Foreskin fibroblast (primary cell): ENCODE measurements at places on chromosomes 2 and 18.

- DNase-seq = no peak
Measured at GRCh38 chr2:20665243-20666004, 1.5 kb upstream of the GDF7 start.

DNA sequence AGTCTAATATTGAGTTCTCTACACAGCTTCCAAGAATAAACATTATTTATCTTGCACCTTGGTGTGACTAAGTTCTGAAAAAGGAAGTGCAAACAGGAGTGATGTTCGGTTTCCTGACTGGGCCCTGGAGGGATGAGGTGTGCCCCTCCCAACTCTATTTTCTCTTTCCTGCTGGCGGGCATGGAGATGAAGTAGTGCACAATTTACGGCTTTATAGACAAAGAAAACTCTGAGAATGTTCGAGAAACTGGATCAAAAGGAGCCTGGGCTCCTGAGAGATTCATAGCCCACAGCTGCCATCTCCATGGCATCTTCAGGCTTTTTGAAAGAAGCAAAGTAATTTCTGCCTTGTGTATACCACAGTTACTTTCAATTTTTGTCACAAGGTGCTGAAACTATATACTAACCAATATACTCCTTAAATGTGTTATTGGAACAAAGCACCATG, 22.3 kb downstream of the LRATD1 start:
- no peak for DNase-seq

DNA sequence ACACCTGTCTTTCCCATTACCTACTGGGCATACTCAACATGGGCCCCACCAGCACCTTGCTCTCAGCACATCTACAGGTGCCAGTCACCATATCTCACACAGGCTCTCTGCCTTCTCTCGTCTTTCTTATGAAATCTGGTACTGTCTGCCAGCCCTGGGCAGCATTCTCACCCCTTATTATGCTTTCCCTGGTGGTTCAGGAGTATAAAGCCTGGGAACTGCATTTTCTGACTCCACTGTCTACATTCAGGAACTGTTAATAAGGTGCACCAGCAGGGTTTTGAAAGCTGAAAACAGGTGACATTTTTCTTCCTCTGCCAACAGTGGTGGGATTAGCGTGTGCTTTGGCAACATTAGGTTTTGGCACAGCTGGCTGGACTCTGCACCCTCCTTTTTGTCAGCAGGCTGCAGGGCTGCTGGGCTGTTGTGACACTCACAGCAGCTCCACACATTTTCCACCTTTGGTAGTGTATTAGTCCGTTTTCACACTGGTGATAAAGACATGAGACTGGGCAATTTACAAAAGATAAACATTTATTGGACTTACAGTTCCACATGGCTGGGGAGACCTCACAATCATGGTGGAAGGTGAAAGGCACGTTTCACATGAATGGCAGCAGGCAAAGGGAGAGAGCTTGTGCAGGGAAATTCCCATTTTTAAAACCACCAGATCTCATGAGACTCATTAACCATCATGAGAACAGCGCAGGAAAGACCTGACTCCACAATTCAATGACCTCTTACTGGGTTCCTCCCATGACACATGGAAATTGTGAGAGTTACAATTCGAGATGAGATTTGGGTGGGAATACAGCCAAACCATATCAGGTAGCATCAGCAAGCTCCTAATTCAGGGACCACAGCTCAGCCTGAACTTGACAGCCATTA, 343.1 kb upstream of the LYPD1 start:
- no peak for DNase-seq

- peak; percentile 83 for DNase-seq
Measured at GRCh38 chr2:231133365-231134099, 8.7 kb upstream of the HTR2B start.

DNA sequence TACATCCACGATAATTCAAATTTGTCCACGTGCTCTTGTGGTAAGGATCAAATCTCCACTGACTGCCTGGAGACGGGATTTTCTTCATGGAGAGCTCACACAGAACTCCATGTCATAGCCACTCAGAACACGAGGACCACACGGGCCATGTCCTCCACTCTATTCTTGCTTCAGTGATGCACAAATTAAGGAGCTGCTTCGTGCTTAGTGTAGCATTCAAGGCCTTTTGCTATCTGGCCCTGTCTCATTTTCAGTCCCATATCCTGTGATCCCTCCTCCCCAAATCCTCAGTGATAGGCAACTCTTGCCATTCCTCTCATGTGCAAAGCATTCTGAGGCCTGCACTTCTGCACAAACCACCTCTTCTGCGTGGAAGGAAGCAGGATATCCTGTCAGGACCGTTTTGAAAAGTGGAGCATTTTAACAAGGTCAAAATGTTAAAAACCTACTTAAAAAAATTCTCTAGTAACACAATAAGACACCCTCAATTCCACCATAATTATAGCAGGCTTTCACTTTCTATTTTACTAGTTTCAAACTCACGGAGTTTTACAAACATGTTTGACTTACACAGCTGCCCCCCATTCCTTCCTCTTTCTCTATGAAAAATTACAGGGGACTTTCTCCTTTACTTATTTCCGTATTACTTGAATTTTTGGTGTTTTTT, 35.2 kb downstream of the ST3GAL5 start:
- no peak for DNase-seq

- DNase-seq = no peak
Measured at GRCh38 chr2:6398421-6398820, 467.3 kb downstream of the CMPK2 start.

DNA sequence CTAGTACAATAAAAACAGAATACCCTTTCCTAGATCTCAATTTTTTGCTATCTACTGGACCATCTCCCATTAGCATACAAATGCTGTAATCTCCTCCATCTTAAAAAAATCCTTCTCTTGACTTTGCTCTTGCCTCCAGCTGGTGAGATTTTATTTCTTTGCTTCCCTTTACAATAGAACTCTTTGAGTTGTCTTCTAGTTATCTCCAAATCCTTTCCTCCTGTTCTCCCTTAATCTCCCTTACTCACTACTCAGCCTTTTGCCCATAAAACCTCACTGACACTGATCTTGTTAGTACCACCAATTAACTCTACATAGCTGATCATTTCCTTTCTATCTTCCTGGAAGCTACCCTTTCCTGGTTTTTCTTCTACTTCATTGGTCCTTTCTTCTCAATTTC, 63.5 kb upstream of the FRZB start:
- DNase-seq = no peak

GRCh38 chr18:45231617-45232016, 383.7 kb upstream of the SLC14A2 start:
- DNase-seq = peak; percentile 61

DNA sequence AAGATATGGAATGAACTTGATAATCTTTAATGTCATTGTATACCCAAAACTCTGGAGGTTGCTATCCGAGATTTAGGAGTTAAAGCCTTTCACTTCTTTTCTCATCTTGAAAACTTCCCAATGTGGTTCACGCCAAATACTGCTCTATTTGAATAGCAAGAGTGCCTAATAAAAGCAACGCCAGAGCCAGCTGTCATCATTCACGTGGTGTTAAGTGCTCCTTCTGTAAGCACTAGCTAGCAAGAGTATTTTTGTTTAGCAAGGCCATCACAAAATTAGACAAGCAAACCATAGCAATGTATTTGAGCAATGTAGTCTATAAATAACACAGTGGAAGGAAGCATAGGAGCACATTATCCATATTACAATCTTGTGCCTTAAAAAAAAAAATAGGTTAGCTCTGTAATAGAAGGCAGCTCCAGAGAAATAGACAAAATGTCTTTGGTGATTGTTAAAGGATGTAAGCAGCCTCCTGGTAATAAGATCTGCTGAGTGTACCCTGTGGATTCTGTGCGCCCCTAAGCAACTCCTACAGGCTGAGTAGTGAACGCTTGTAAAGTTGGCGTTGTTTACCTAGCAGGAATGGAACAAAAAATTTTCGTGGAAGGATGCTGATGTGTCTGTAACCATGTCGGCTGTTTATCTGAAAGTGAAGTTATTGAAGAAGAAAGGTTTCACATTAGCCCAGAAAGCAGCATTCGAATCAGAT, 518.0 kb downstream of the CNTNAP5 start:
- DNase-seq = no peak

DNA sequence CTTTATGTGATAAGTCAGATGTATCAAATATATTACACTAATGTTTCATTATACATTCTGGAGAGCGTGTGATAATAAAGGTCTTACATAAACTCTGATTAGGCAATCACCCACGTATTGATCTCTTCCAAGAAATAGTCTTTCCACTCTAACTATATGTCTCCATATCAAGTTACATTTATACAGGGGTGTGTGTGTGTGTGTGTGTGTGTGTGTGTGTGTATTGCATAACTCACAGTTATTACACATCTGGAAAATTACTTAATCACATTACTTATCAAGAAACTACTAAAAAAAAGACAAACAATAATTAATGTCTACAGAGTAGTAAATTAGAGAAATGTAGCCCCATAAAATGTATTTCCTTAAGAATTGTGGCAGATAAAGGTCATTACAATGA, 339.8 kb downstream of the CDH19 start:
- no peak for DNase-seq

GRCh38 chr2:88608184-88608583, 19.1 kb downstream of the EIF2AK3 start:
- no peak for DNase-seq

DNA sequence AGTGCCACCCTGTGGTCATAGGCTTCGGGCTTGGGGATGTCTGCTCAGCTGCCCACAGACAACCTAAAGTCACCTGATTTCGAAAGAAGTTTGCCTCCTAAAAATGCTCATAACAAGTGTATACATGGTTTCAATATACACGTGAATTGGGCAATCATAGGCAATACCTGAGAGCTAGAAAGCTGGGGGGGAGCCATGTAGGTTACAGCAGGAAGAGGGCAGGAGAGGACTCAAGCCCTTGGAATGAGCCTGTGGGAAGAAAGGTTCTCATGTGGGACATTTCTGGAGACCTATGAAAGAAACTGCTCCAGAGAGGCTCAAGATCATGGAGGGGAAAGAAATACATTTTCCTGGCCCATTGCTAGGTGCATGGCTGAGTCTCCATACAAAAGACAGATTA, 109.7 kb downstream of the ACOXL start:
- DNase-seq = no peak

GRCh38 chr2:33258387-33258786, 218.1 kb upstream of the RASGRP3 start:
- DNase-seq = no peak

GRCh38 chr2:2904721-2905350, 472.8 kb downstream of the EIPR1 start:
- no peak for DNase-seq

GRCh38 chr2:16644221-16644925, 21.3 kb downstream of the CYRIA start:
- DNase-seq = no peak

- DNase-seq = no peak
Measured at GRCh38 chr2:202765436-202765835, 106.1 kb downstream of the ICA1L start.

- no peak for DNase-seq
Measured at GRCh38 chr2:43265421-43265820, 39.0 kb upstream of the ZFP36L2 start.

GRCh38 chr2:1754461-1755170, 10.3 kb upstream of the PXDN start:
- DNase-seq = no peak

- DNase-seq = peak; percentile 48
Measured at GRCh38 chr2:71498261-71498701, 44.9 kb downstream of the DYSF start.

GRCh38 chr2:238747114-238747513, 100.8 kb upstream of the TWIST2 start:
- no peak for DNase-seq

DNA sequence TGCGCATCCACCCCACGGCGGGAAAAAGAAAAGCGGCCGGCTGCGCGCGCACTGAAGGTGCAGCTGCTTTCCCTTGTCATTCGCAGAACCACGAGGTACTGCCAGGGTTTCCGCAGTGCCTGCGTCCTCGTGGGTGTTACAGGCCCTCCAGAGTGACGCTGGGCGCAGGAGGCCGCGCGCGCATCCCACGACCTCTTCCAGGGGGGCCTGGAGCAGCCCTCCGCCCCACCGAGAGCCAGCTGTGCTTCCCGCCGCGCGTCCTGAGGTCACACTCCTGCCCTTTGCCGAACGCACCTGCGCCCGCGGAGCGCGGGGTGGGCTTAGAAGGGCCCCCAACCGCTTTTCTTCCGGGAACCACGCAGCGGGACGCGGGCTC, 378 bp upstream of the IAH1 start:
- peak; percentile 56 for DNase-seq

DNA sequence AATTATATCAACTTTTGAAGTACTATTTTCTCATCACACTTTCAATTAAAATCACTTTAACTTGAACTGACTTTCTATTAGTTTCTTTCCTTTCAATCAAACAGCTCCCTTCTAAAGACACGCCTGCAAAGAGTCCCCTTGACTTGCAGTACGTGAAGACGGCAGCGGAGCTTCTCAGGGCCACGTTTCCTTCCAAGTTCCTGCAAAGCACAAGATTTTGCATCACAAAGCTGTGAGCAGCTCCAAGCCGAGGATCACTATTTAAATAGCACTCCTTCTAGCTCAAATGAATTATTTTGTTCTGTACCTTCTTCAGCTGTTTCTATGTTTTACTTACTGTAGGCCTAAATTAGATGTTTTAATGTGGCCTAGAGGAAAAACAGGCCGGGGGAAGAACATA, 30.8 kb downstream of the SH3YL1 start:
- DNase-seq = no peak

DNA sequence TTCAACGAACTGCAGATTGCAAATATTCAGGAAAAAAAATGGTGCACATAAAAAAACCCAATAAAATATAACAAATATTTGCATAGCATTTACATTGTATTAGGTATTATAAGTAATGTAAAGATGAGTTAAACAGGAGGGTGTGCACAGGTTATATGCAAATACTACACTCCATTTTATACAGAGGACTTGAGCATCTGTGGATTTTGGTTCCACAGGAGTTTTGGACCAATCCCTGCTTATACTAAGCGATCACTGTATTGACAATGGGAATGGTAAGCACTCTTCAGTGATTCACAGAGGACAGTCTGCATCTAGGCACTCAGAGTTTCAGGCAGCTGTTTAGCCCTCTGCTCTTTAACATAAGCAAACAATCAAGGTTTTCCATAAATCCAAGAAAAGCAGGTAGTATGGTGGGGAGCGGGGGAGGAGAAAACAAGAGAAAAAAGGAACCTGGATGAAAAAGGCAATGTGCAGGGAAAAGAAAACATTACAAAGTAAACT, 206.0 kb upstream of the PARD3B start:
- no peak for DNase-seq

GRCh38 chr2:161316701-161317100, 8.5 kb downstream of the PSMD14 start:
- DNase-seq = no peak

GRCh38 chr2:128745946-128746345, 427.3 kb upstream of the HS6ST1 start:
- DNase-seq = no peak

- DNase-seq = no peak
Measured at GRCh38 chr2:175005733-175006264, 618 bp upstream of the CHN1 start.

- DNase-seq = no peak
Measured at GRCh38 chr18:64099244-64099643, 49.6 kb downstream of the LINC00305 start.

DNA sequence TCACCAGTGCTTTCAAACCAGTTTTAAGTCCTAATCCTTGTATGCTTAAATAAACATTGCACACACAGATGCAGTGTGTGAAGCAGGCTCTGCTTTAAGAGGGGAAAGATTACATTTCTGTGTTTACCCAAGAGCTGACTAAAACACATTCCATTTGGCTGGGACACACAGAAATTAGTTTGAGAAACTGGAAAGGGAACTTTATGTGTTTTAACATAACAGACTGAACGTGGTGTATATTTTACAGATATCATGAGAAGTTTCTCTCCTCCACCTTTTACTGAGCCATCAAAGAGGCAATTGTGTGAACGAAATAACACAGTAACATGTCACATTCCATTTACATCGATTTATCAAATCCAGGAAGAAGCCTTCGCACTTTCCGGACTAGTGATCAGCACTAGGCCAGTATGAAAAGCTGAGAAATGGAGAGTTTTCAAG, 121.8 kb downstream of the MAIP1 start:
- peak; percentile 88 for DNase-seq
